COR-L47 (cell line): ENCODE measurements at places on chromosomes 5 and 9.
A peak's percentile ranks its signal among the peaks of the same experiment; 100 is the strongest.

DNA sequence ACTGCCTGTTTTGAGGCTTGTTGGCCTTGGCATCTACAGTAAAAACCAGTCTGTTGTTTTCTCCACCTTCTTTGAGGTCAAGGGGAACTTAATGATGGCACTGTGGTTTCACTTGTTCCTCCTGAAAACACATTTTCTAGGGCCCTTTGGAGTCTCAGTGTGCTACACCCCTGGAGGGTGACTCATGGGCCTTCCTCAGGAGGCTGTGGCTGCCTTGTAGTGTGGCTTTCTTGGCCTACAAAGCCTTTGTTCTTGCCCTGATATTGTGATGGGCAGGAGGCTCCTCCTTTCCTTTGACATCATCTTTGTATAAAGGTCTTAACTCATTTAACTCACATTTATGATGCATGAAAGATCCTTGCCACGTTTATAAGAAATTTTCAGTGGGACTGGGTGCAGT, 56.3 kb upstream of the GPBP1 start:
- no peak for DNase-seq

DNA sequence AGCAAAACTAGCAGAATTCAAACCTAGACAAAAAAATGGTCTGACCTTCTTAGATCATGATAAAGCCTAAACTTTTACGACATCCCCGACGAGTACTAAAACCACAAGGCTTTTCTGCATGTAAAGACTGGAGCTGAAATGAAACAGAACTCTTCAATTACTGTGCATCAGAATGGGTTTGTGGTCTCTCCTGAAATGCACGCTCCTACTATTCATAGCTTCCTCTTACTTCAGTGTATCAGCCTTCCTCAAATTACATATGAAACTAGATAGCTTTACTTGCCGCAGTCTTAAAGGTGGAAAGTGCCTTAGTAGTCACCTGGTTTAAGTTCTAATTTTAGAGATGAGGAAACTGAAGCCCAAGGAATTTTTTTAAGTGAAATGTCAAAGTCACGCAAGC, 24.6 kb upstream of the MED10 start:
- no peak for DNase-seq

DNA sequence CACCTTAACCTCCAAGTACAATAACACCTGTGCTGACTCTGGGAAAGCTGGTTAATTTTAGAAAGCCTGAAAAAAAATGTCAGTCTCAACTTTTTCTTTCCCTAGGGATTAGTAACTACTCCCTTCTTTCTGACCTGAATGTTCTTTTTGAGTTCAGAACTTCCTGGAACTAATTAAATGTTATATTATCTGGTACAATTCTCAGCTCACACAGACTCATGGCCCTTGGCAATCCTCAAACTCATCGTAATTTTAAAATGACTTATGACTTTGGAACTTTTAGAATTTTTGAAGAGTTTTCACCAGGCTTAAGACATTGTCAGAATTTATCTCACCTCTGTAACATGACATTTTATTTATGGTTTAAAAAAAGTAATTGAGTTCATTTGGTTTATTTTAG, 315.0 kb downstream of the FER start:
- no peak for DNase-seq

- no peak for DNase-seq
These were observed 28.8 kb upstream of the TLE4 start for GRCh38 chr9:79542735-79543620.

DNA sequence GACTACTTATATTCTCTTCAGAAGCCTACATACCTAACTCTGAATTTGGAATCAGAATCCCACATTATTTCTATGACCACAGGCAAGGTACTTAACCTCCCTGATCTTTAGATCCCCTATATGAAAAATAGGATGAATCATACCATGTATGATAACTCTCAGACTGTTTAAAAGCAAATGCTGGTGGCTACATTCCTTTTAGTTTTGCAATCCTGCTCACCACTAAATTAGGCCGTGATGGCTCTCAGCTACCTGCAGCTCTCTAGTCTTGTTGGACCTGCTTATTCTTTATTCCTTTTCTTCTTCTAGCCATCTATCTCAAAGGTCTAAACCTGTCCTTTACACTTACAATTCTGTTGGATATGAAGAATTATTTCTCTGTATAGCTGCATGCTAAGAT, 303.4 kb upstream of the ATP10B start:
- DNase-seq = no peak

DNA sequence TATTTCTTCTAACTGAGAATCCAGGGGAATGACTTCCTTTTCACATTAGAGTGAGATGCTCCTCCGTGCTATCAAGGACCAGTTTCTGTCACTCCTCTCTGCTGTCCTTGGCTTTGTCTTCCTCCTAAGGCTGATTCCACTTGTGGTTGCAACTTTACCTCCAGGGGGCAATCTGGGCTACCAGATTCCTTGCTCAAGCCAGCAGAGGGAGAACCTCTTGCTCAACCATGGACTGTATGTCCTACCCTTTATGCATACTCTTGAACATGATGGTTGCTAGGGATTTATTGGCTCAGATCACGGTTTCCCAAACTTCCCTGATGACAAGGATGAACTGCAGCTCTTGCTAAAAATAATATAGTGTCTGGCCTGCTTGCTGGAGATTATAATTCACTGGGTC, 24.0 kb downstream of the NNT start:
- peak; percentile 6 for DNase-seq

DNA sequence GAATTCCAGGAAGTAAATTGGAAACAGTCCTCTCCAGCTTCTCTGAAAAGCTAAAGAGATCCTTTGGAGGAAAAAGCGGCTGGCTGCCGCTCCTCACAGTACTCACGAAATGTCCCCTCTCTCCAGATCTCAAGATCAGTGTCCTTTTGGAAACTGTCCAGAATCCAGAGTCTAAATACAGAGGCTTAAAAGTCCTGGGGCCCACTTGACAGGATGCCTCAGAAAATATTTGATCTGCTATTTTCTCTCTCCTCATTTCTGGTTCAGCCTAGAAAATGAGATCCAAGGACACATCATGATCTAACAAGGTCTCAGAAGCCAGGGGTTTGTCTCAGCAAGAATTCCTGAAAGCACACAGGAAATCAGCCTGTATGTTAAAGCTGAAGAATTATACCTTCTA, 7.2 kb downstream of the C1QTNF2 start:
- DNase-seq = no peak

DNA sequence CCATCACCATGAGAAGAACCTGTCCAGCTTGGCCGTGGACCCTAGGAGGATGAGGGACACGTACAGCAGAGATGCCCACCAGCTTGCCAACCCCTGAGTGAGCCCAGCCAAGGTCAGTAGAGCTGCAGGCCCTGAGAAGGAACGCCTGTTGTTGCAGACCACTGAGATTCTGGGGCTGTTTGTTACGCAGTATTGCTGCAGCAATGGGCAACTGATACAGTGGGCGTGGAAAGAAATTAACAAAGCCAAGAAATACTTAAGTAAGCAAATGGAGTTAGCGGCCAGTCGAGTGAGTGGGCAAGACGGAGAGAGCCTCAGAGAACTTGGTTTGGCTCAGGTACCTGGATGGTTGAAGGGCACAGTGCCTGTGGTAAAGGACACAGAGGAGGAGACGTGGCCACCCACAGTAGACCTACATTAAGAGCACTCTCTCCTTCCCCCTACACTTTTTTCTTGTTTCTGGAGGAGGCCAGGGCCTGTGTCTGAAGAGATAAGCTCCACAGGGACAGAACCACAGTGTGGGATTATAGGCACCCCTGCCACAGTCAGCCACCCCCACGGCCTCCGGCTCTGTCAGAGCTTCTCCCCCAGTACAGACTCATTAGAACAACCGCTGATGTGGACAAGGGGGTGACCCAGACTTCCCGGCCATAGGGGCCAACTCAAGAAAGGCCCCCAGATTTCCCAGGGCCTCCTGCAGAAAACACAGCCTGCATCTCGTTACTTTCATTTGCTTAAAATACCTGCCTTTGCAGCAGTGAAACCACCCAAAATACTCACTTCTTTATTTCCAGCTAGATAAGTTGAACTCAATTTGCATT, 40.1 kb upstream of the GRHPR start:
- no peak for DNase-seq

- DNase-seq = no peak
These were observed 608.1 kb downstream of the PDE4D start for GRCh38 chr5:59285300-59286016.

GRCh38 chr5:107853696-107854095, 183.0 kb upstream of the EFNA5 start:
- no peak for DNase-seq

GRCh38 chr9:93573516-93573828, 2.9 kb upstream of the PHF2 start:
- no peak for DNase-seq

- peak; percentile 73 for DNase-seq
These were observed 57.6 kb downstream of the DPYSL3 start for GRCh38 chr5:147452165-147452811.

DNA sequence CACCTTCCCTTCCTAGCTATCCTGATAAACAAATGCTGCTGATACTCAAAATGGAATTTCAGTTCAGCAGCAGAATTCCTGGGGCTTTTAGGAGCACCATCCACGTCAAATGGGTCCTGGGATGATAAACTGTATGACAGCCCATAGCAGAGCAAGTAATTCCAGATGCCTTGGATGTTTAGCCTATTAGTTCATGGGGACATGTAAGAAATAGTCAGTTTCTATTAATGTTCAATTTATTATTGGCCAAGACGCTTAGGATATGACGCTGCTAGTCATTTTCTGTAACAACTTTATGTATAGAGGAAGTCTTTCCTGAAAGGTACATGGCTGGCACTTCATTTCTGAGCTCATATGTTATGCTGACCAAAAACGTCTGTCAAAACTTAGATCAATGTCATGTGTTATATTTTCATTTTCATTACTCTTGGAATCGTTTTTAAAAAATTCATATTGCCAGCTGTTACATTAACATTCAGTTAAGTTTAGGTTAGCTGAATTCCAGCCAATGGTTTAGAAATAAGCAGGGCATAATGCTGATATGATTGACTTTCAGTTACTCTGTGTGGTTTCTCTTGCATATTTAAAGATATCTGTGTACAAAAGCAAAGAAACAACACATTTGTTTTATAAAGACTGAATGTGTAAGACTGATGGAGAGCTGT, 243.8 kb downstream of the CSNK1G3 start:
- no peak for DNase-seq

DNA sequence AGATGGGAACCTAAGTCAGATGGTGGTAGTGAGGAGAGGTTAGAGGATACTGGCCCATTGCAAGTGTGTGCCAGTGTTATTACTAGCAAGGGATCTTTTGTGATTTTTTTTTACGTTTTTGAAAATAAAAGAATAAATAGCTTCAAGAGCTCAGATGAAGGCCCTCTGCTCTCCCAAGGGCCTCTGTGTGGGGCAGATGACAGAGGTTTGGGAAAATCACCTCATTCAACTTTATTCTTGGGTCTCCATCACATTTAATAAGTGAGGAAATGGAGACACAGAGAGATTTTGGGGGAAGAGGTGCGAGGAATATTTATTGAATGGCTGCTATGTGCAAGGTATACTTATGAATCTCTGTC, 10.1 kb upstream of the TRAF1 start:
- DNase-seq = no peak
